ENCODE measurements at places on chromosomes 11 and 22.
A peak's percentile ranks its signal among the peaks of the same experiment; 100 is the strongest.

DNA sequence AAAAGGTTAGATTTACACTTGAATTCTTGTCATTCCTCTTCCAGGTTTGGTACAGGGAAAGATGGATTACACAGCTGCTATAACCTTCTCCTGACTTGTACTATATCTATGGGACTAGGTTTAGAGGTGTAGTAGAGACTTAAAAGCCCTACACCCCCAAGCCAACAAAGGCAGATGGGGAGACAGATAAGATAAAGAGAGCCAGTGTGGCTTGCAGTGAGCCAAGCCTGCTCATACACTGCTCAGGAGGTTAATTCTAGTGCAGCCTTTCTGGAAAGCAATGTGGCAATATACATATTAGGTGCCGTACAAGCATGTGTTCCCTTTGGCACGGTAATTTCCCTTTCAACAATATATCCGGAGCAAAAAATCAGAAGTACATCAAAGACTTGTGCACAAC, 10.8 kb downstream of the SIK3 start:
- DNase-seq, result no peak

- DNase-seq, result no peak
These were observed 16.8 kb downstream of the ANO3 start for GRCh38 chr11:26348776-26349175.

GRCh38 chr22:50436015-50436830, 38.6 kb downstream of the SBF1 start:
- no peak for DNase-seq

GRCh38 chr22:49232319-49233067, 595.2 kb downstream of the BRD1 start:
- no peak for DNase-seq

GRCh38 chr11:100438376-100438775, 248.7 kb upstream of the ARHGAP42 start:
- no peak for DNase-seq

GRCh38 chr11:135075740-135076139, 663.7 kb upstream of the B3GAT1 start:
- no peak for DNase-seq

GRCh38 chr11:125235071-125235471, 70.5 kb downstream of the PKNOX2 start:
- no peak for DNase-seq

- no peak for DNase-seq
These were observed 38.7 kb downstream of the IGSF9B start for GRCh38 chr11:133917921-133918607.

- no peak for DNase-seq
These were observed 220.3 kb downstream of the MN1 start for GRCh38 chr22:27581236-27581635.

DNA sequence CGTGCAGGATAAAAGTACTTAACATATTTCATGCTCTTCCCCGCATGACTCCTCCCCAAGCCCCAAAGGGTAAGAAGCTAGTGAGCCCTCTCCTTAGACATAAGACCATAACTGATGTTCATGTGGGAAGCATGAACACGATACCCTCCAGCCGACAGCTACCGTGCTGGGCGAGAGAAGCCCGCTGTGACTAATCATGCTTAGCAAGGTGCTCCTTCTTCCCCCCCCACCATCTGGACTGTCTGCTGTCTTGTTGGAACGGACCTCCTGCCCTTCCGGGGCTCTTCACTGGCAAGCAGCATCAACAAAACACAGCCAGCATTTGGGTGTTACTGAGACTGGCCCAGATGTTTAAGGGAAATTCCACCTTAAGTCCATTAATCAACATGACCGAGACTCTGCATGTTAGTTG, 200.6 kb downstream of the DBX1 start:
- no peak for DNase-seq

GRCh38 chr11:97461934-97462333, 1072.1 kb downstream of the JRKL start:
- DNase-seq, result no peak

DNA sequence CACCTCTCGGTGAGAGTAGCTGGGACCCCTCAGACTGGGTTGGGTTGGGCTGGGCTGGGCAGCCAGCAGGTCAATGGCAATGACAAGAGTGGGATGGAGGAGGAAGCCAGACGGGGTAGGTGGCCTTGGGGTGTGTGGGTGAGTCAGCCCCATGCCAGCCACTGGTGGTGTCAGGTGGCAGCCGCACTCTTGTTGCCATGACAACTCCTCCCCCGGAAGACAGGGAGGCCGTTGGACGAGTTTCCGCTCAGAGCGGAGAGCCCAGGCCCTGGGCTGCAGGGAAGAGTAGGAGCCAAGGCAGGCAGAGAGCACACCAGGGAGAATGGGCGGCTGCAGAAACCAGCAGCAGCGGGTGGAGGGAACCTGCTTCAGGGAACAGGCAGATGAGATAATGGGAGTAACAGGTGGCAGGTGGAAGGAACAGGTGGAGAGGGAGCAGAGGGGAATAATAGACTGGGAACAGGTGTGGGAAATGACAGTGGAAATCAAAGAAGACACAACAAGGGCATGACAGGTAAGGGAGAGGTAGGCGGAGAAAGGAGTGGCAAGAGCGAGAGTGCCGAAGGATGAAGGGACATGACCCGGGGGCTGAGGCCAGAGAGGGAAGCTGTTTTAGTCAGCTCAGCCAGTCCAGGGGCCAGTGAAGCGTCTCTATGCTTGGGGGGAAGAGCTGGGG, 8.7 kb downstream of the SPTBN2 start:
- peak; percentile 28 for DNase-seq

DNA sequence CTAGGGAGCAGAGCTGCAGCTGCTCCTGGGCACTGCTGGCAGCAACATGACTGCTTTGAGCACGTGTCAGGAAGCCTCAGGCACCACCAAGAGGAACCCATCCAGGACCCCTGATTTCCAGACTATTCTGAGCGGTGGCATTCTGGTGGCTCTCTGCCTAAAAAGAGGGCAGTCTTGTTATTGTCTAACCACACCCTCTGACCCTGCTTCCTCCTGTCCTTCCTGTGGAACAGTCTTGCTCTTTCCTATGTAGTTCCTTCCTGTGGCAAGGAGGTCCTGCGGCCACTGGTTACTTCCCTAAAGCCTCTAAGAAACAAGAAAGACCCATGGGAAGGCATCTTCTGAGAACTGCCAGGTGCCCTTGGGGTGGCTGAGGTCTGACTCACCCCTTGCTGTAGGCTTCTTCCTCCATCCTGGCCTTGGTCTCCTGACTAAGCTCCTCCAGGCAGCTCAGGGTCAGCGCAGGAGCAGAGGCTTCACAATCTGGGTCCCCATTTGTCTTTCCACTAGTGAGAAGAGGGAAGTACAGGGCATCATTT, 13.1 kb upstream of the LYVE1 start:
- DNase-seq, result no peak

DNA sequence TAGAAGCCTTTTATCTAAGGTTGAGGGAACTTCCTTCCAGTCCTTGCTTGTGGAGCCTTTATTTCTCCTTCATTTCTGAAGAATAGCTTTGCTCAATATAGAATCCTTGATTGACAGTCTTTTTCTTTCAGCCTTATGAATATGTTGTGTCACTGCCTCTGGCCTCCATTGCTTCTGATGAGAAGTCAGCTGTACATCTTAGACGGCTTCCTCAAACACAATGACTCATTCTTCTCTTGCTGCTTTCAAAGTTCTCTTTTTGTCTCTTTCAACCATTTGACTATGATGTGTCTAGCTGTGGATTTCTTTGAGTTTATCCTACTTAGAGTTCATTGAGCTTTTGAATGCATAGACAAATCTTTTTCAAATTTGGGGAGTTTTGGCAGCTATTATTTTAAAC, 893.2 kb downstream of the BRD1 start:
- DNase-seq, result no peak

GRCh38 chr22:29936186-29936585, 53.2 kb downstream of the MTMR3 start:
- no peak for DNase-seq

DNA sequence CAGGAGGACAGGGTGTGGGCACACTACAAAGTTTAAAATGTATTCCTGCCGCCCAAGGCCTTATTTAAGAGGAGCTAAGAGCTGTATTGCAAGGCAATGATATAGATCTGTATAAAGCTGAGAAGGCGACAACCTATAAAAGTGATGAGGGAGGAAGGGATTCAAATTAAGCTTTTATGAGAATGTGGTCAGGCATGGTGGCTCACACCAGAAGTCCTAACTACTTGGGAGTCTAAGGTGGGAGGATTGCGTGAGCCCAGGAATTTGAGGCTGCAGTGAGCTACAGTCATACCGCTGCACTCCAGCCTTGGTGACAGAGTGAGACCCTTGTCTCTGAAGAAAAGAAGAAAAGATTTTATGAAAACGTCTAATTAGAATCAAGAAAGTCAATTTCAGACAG, 9.7 kb upstream of the GLB1L3 start:
- DNase-seq, result no peak

DNA sequence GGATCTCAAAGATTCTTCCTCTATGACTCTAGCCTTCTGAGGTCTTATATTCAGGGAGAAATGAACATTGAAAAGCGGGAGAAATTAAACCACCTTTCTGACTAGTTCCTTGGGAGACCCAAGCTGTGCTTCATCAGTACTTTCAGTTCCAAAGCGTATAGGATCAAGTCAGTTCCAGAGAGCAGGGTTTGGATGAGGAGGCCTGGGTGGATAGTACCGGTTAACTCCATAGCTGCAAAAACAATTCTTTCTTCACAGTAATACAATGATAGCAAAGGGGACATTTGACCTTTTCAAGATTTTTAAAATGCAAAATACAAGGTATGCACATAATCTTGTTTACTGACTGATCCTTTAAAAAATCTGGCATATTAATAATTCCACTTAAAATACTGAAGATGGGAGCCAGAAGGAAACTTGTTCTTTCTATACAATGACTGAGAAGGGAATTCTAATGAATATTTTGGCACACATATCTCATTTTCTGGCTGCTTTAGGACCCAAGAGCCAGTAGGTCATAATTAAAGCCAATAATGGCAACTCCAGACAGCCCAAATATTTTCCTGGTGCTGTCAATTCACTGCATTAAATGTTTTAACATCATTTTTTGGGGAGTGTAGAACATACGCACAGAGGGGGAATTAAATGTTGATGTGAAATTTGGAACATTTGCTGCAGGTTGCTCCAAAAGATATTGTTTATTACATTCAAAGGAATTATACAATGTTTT, 16.0 kb downstream of the ADM start:
- DNase-seq, result no peak

GRCh38 chr11:82854242-82854641, 46.0 kb downstream of the PRCP start:
- DNase-seq, result no peak

GRCh38 chr22:30169002-30169401, 77.6 kb downstream of the LIF start:
- DNase-seq, result no peak

DNA sequence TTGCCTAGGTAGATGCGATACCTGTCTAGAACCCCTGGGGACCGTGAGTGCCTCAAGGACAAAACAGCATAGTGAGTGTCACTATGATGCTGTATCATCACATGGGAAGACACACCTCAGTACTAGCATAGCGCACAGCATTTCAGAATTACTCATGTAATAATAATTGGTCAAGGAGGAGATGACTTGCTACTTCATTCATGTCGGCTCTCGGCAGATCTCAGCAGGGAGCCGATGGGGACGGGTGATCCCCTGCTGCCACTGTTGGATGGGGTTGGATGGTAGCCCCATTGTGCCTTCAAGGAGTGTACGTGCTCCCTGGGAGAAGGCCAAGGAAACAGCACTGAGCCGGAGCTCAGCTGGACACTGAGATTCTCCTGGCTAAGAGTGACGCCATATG, 186.9 kb downstream of the EFCAB6 start:
- DNase-seq, result no peak

- DNase-seq, result no peak
These were observed 11.3 kb downstream of the HTATIP2 start for GRCh38 chr11:20374741-20375300.

GRCh38 chr11:67396587-67397389, 4.9 kb downstream of the PPP1CA start:
- DNase-seq, result no peak

GRCh38 chr11:125903711-125904659, at the start of gene DDX25:
TSS of gene DDX25 (plus strand) at chr11:125904508. CDS start at chr11:125904518, 10 bp downstream.
- DNase-seq, result no peak

DNA sequence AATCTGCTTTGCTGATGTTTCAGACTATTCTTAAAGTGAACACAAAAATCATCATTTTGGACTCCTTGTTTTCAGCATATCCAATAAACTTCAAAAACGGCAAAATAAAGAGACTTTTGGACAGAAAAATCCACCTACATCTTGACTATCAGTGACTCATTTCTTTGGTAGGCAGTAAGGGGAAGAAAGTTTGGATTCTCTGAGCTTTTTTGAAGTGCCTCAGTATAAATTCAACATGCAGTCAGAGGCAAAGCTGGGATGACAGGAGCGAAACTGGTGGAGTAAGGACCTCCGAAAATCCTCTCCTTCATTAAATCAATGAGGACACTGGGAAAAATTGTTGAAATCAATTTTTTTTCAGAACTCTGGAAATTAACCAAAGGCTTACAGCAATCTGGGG, 29.7 kb downstream of the EFCAB6 start:
- no peak for DNase-seq

DNA sequence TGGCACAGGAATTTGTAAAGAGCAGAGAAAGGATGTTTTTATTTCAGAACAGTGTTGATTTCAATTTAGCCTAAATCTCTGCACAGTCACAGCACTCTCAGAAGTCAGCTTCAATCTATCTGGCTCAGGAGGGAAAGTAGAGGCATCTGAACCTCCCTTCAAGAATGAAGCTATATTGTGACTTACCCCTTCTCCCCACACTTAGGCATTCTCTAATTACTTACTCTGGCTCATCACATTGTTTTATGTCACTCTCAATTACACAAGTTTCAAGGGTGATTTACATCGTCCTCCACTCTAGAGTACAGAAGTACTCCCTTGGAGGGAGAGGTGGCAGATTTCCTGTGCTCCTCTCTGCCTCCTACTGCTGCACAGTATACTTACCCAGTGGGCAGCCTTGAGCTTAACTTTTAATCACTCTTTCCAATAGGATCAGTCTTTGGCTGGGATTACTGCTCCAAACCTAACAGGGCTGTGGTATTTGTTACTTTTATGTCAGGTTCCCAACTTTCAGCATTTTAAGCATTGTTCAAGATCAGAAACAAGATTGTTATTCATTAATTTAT, 211.4 kb downstream of the AASDHPPT start:
- peak; percentile 25 for DNase-seq

DNA sequence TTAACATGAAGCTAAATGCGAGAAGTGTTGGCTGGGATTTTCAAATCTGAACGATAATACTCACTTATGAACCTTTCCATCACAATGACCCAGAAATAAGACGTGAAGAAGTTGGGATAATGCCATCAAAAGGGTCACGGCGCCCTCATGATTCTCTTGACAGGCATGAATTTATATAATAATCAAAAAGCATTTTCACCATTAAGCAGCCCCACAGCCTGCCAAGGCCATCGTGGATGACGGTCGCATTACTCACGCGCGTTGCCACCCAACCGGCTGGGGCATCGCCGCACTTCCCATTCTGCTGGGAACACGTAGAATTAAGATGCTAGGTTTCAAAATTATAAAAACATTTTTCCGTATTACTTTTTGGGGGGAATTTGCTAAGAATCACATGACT, 18.9 kb upstream of the GAL start:
- no peak for DNase-seq

GRCh38 chr11:69250186-69251056, 43.5 kb upstream of the MYEOV start:
- no peak for DNase-seq
